ENCODE measurements at places on chromosomes 3 and 15.

DNA sequence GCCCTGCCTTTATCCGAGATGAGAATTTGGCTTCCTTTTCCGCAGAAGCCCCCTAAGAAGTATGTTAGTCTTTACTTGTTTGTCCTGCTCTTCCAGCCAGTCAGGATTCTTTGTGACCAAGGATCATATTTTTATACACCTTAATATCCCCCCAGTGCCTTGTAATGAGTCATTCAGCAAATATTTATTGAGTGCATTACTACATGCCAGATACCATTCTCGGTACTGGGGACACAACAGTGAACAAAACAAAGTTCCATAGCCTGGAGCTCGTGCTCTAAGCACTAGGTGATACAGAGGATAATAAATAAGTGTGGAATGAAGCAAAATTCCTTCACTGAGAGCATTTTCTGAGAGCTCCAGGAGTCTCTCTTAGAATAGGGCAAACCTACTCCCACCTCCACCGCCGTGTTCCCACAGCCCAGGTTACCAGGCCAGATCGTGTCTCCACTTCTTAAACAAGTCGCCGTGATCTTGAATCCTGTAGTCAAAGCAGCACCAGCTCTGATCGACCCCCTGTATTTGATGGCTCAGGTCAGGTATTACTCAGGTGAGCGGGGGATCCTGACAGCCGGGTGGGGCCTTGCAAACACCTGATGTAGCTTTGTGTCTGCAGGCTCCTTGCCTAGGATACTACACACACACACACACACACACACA is 18.5 kb downstream of the TTC21A start:
- DNase-seq, result no peak

DNA sequence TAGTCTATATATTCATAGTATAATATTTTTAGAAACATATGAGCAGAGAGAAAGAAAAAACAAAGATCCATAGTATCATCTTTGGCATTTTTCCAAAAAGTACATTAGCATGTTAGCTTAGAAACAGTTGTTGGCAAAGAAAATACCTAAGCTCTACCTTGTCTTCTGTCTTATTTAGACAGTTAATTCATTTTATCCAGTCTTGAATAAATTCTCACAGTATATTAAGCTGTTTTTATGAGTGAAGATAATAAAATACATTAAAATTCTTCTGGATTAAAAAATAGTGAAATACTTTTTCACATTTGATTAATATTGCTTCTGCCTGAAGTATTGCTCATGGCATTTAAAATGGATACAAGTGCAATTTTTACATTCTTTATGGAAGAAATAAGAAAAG is 145.2 kb downstream of the ZIC1 start:
- no peak for DNase-seq

DNA sequence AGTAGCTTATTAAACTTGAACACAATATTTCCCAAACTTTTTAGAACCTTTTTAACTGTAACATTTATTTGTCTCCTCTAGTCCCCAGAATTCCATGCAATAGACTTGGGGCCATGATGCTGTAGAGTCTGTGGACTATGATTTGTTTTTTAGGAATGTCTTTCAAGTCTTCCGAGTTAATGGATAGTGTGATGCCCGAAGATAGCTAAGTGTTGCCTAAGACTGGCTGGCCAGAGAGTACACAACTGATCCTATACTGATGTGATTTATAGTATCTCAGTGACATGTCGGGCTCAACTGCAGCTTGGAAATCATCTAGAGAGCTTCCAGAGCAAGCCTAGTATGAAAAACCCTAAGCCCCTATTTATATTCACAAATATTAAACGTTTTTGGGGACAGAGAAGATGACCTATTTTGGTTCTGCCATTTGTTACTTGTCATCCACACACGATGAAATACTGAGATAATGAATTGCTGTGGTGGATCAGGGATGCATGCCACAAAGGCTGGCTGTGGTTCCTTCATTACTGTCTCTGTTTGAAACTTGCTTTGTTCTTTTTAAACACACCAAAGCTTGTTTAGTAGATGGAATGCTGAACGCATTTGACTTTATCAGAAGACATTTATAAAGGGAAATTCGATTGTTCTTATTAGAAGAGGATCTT is 507.4 kb downstream of the TAFA4 start:
- DNase-seq, result no peak

DNA sequence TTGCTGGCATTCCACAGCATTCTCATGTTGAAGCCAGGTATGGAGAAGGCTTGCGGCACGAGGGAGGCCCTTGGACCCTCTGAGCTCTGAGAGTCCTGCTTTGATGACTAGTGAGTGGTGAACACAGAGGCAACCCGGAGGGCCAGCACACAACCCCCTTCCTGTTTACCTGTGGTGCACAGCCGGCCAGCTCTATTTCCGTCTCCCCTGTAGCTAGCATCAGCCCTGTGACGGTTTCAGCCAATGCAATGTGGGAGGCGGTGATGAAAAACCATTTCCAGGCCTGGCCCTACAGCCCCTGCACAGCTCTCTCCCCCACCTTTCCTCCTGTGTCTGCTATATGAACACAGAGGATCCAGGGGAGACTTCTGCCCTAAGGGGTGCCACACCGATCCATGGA is 76.8 kb upstream of the KLHL25 start:
- no peak for DNase-seq

- no peak for DNase-seq
Observed at GRCh38 chr3:33006081-33006480, 54.6 kb downstream of the CCR4 start.

DNA sequence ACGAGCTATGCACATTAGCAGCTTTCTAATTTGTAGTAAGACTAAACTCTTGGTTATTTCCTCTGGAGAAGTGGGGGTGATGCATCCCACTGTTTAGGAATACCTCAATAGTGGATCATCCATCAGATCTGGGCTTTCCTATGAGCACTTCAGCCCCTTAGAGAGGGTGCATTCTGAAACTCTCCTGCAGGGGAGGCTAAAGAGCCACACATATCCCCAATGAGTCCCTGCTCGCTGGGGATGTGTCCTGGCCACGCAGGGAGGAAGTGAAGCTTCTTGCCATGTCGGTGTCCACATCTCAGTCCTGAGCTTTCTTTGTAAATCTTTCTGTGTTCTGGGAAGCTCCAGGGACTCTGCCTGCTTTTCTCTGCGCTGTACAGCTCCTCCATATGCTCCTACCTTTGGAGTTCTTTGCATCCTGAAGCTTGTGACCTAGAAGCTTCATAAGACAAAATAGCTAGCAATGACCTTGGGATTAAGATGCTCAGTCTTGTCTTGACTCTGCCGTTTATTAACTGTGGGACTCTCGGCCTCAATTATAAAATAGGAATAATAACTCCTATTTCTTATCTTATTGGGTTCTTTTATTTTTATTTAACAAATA is 28.3 kb upstream of the MASP1 start:
- DNase-seq, result no peak

DNA sequence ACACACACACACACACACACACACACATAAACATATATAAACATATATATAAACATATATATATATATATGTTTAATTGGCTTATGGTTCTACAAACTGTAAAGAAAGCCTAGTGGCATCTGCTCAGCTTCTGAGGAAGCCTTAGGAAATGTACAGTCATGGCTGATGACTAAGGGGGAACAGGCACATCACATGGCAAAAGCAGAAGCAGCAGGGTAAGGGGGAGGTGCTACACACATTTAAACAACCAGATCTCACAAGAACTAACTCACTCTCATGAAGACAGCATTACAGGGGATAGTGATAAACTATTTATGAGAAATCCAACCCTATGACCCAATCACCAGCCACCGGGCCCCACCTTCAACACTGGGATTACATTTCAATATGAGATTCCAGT is 922.9 kb downstream of the SI start:
- no peak for DNase-seq

DNA sequence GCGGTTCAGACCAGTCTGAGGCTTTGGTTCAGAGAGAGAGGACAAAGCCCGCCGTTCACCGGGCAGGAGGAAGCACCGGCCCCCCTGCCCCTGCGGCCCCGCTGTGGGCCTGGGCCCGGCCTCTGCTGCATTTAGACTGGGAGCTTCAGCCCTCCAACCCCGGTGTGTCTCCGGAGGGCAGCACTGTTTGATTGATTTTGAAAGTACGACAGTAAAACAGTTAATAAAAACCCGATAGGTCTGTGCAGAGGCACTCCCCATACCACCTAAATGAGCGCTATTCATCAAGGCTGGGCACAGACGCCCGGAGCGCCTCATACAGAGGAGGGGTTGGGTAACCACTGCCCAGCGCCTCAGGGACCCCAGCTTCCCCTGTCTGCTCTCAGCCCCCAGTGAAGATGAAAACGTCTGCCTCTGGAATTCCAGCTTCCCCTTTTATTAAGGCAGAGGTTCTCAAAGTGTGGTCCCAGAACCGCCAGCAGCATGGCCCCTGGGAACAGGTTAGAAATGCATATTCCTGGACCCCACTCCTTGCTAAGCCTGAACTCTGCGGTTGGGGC is 256.7 kb upstream of the TLE3 start:
- no peak for DNase-seq

- no peak for DNase-seq
Observed at GRCh38 chr15:81398910-81399551, 25.0 kb upstream of the TMC3 start.

DNA sequence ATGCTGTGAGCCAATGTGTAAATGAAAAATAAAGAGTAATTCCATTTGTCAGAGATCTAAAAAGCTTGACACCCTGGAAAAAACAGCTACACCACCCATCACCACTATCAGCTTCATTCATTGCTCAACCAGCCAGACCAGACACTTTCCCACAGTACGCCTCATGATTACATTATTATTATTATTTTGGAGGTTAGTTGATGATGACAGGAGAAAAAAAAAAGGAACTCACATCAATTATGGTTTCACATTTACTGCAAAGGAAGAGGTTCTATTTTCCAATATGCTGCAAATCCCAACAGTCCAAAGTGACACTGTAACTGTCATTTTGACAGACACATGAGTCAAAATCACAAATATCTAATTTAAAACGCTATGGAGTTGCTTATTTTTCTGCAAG is 134.7 kb upstream of the TSC22D2 start:
- DNase-seq, result no peak

DNA sequence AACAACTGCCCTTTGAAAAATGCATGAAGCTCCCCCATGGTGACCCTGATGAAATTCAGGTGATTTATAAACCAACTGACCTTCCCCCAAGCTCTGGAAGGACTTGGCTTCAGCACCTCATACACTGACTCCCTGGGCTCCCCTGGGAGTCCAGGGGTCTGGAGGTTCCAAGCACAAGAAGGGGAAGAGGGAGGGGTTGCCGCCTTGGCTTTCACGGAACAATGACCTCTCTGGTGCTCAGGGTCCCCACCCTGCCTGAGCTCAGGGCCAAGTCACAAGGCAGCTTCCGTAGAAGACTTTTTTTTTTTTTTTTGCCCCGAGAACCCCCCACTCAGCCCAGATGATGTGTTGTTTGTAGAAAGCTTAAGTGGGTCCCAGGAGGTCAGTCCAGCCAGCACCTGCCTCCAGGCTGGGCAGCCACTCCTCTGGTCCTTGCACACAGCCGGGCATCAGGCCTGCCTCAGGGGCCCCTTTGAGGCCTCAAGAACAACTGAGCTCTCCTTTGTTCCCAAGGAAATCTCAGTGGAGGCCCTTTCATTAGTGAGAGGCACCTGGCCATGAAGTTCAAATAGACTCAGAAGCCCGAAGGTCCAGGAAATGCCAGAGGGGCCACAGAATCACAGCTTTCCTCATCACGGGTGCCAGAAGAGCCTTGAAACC is 14.0 kb upstream of the ALAS1 start:
- no peak for DNase-seq

GRCh38 chr3:66303491-66303901 is 82.7 kb downstream of the SLC25A26 start:
- no peak for DNase-seq

DNA sequence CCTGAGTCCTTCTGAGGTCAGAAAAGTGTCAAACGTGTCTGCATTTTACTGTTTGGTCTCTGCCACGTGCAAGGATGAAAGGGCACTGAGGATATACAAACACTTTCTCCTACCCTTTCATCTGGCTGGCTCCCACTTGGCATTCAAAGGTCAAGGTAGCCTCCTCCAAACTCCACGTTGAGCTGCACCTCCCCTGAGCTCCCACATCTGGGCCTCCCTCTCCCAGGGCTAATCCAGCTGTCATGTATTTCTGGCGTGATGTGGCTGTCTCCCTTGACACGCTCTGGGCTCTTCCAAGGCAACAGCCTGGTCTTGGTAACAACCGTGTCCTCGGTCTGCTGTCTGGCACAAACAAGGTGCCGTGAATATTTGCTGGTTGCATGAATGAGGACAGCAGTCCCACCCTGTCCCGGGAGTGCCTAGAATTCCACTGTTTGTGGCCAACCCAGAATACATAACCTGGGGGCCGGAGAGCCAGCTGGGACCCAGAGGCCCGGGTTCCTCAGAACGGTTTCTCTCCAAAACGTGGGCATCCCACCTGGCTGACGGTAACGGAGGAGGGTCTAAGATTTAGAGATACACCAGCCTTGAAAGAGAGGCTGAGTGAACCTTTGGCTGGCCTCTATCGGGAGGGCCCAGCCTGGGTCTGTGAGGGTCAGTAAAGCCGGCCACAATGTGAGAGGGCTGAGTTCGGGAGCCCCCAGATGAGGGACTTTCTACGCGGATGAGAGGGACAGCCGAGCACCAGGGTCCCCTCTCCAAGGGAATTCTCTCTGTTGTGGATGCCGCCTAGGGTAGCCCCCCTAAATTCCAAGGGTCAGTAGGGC is 767 bp downstream of the GLT8D1 start:
- DNase-seq, result no peak

DNA sequence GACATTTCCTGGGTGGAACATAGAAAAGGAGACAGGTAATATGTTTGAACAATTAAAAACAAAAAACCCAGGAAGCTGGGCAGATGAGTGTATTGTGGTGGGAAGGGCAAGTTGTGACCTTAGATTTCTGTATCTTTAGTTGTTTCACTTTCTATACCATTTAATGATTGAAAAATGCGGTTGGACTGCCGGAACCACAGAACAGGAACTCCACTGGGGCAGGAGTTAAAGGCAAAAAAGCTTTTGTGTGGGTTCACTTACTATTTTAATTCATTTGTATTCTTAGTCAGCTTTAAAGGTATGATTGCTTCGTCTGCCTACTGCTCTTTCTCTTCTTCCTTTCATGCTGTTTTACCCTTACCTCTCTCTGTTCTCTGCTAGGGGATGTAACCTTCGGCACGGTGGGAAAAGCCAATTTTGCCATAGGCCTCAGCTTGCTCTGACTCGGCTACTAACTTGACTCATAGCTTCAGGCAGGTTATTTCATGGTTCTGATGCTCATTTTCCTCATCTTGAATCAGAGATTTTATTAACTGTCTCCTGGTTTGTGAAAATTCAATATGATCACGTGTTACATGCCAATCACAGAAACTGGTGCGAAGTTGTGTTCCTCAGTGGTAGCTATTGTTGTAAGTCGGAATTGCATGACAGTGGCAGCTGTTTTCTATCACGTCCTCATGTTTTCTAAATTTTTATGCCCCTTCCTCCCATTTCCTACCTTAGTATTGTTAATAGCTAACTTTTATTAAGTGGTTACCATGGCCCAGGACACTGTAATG is 1.6 kb upstream of the MCTP2 start:
- no peak for DNase-seq

DNA sequence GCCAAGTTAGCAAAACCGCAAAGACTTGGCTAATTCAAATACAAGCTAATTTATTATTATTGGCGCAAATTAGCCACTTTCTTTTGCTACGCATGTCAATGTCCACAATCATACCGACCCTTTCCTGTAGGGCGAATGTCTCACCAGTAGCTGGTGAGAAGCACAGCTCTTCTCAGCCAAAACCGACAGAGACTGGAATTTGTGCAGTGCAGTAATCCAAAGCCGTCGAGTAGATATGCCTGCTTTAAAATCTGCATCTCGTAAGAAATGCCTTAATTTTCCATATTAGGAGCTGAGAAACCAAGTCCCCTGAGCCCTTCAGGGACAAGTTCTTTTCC is 614 bp upstream of the MINDY2 start:
- no peak for DNase-seq

Measured in cerebellar nuclear complex (tissue), 1 donor.